ENCODE measurements at places on chromosomes 6 and 20.
A peak's percentile ranks its signal among the peaks of the same experiment; 100 is the strongest.

- no peak for DNase-seq
Measured at GRCh38 chr6:4773181-4773580, 3.0 kb upstream of the CDYL start.

- DNase-seq, result peak; percentile 65
Measured at GRCh38 chr20:45934046-45934585, 367 bp upstream of the PCIF1 start.

DNA sequence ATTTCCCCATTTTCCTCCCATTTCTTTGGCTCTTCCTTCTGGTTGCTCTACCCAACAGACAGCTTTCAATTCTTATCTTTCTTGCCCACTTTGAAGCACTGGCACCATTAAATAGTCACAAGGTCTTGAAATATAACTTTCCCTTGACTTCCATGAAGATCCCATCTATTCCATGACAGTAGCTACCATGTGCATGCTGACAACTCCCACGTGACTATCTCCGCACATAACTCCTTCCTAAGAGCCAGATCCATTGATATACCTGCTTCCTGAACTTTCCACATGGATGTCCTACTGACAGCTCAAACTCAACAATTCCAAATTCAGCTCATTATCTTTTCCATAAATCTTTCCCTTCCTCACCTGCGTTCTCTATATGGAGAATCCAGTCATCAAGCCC lies 101.4 kb downstream of the RIN2 start:
- no peak for DNase-seq

DNA sequence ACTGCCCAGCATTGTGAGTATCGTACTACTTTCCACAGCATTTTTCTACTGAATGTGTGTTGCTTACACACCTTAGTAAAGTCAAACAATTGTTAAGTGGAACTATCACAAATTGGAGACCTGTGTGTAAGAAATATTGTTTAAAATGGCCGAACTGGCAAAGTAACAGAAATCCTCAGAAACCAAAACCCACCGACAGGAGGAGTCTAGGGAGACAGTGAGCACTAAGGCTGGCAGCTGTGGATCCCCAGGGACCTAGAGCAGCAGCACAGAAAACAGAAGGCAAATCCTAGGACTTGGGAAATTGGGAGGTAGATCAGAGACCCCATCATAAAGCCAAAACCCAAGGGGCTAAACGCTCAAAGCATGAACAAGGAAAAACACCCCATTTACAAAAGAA lies 69.9 kb downstream of the SESN1 start:
- DNase-seq, result no peak
